GM12891 (cell line): ENCODE measurements at places on chromosomes 5 and 9.

DNA sequence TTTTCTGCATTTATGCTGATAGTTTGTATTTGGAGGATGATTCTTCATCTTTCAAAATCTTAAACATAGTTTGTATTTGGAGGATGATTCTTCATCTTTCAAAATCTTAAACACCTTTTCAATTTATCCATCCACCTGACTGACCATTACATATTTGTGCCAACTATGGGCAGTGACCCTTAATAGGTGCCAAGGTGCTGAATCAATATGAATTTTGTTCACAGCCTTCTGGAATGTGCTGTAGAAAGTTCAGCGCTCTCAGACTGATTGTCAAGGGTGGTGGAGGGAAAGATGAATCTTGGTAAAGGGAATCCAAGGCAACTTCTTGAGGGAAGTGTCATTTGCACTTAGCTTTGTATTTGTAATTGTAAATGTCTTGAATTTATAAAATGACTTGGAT lies 18.1 kb downstream of the ZNF618 start:
- no peak for DNase-seq

- DNase-seq, result no peak
Measured at GRCh38 chr5:95823738-95824609, 1.4 kb upstream of the GLRX start.

GRCh38 chr5:59605915-59606314 lies 287.6 kb downstream of the PDE4D start:
- DNase-seq, result no peak

DNA sequence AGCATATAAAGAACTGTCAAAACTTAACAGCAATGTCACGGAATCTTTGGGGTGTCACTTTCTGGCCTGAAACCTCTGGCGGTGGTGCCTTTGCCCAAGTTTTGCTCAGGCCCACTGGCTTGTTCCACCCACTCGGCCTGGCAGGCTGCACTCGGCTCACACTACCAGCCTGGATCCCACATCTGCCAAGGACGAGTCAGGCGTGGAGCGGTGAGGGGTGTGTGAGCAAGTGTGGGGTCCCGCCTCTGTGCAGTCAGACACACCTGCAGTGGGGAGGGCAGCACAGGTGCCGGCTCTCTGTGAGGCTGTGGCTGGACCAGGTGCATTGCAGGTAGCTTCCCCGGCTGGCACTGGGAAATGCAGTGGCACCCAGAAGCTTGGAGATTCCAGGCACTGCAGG lies 40.0 kb downstream of the TSPAN17 start:
- DNase-seq, result no peak

GRCh38 chr9:16407617-16408016 lies 462.9 kb downstream of the BNC2 start:
- DNase-seq, result no peak

- no peak for DNase-seq
Measured at GRCh38 chr5:157335534-157336422, 69.9 kb downstream of the CYFIP2 start.

DNA sequence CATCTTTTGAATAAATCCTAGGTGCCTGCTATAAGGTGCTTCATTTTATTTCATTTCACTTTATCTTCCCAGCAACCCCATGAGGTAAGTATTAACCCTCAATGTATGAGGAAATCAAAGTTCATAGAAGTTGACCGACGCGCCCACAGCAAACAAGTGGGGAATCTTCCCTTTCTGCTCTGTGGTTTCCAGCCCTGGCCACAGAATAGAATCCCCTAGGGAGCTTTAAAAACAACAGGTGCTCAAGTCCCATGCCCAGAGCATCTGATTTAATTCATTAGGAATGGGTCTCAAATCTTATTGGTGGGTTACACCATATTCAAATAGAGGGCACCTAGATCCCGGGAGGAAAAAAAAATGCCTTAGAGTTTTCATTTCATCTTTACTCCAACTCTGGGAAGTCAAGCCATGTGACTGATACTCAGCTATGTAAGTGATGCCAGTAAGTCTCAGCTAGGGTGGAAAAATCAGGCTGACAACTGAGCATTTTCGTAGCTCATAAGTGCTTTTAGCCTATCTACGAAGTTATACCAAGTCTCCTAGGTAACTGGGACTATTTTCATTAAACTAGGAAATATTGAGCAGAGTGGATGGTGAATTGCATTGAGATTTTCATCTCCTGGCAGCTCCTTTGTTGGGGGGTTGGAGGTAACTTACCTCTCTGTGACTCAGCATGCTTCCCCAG lies 353.4 kb upstream of the SLC30A5 start:
- DNase-seq, result no peak

- DNase-seq, result no peak
Measured at GRCh38 chr5:37737326-37738056, 102.3 kb downstream of the GDNF start.

- DNase-seq, result no peak
Measured at GRCh38 chr5:119379096-119379495, 23.3 kb downstream of the TNFAIP8 start.

DNA sequence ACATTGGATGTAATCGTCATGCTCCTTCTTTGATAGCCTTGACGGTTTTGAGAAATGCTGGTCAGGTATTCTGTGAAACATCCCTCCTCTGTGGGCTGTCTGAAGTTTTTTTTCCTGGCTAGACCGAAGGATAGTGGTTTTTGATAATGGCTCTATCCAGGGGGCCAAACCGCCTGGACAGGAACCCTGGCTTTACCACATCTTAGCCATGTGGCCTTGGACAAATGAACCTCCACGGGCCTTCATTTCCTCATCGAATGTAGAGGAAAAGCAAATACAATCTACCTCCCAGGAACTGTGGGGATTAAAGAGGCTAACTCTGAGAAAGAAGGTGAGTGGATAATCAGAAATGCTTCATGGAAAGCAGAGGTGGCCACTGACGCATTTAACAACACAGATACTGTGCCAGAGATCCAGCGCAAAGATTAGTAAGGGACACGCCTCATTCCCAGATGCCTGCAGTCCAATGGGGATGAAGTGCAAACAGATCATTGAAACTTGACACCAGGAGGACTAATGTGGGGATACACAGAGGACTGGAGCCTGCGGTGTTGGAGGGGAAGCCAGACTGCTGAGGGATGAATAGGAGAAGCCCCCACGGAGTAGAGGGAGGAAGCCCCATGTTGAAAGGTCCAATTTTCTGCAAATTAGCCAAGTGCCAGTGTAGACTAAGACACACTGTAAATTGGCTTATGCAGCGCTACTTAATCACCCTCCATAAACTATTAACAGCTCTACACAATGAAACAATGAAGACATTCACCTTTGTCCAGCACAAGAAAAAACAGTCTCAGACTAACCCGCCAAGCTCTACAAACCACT lies 41.6 kb downstream of the MYO10 start:
- DNase-seq, result no peak
